T-helper 2 cell treated with Interferon-gamma antibody and Interleukin-4, amounts not matched to agents 5 μg/mL and 100 μg/mL, for 36 hours (primary cell): ENCODE measurements at places on chromosomes 2 and 18.

DNA sequence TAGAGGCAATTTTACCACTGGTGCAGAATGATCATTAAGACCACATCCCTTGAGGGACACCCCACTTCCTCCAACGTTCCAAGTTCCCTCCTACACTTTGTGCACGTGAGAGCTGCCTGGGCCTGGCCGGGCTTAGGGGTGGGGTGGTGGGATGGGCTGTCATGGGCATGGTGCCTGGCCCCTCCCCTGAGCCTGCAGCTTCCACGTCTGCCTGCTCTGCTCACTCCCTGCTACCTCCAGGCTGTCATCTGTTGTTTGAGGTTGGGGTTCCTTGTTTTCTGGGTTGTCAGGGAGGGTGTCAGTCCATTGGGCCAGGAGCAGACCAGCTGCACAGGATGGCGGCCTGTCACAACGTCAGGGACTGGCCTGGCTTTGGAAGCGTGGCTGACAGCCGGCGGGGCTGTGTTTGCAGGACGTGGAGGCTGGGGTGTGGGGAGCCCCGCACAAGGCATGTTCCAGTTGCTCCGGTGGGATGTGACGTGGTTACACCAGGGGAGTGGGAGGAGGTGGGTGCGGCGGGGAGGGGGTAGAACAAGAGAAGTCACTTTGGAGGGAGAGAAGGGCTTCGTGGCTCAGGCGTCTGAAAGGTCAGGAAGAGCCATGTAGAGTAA, 72.3 kb downstream of the RTP5 start:
- H3K4me3 ChIP-seq, result no peak overlapping the region
- H3K27me3 ChIP-seq, result no peaks in the 10 kb centered on the region
- H3K4me1 ChIP-seq, result peaks cover 2% of the 10 kb centered on the region
- H3K27ac ChIP-seq, result no peak overlapping the region
- no peak for DNase-seq

DNA sequence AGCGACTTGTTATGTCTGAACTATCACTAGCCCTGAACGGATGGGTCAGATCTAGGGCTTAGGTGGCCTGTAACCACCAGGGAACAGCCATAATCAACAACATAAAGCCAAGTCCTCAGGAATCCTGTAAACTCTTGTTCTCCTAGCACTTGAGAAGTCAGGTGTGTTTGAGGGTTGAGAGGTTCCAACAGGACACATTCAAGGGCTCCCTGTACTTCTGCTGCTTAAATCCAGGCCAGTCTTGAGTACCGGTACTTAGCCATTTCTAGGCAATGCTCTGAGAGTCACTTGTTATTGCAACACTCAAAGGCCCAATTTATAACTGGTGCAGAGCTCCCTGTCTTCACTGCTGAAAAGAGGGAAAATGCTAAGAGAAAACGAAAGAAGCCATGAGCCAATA, 21.6 kb upstream of the SLC40A1 start:
- no peaks in the 10 kb centered on the region for H3K4me1 ChIP-seq
- no peak for DNase-seq
- no peaks in the 10 kb centered on the region for H3K36me3 ChIP-seq
- no peak overlapping the region for H3K27ac ChIP-seq
- no peak overlapping the region for H3K4me3 ChIP-seq

- H3K36me3 ChIP-seq, result peaks cover 50% of the 10 kb centered on the region
- H3K27me3 ChIP-seq, result peaks cover 14% of the 10 kb centered on the region
- no peak for DNase-seq
Observed at GRCh38 chr2:225040142-225040541, 2.1 kb downstream of the DOCK10 start.

- DNase-seq, result no peak
- H3K27ac ChIP-seq, result no peak overlapping the region
- H3K4me3 ChIP-seq, result no peak overlapping the region
- H3K36me3 ChIP-seq, result no peaks in the 10 kb centered on the region
- H3K4me1 ChIP-seq, result no peaks in the 10 kb centered on the region
Observed at GRCh38 chr18:39318008-39318407, 1752.4 kb upstream of the CELF4 start.

DNA sequence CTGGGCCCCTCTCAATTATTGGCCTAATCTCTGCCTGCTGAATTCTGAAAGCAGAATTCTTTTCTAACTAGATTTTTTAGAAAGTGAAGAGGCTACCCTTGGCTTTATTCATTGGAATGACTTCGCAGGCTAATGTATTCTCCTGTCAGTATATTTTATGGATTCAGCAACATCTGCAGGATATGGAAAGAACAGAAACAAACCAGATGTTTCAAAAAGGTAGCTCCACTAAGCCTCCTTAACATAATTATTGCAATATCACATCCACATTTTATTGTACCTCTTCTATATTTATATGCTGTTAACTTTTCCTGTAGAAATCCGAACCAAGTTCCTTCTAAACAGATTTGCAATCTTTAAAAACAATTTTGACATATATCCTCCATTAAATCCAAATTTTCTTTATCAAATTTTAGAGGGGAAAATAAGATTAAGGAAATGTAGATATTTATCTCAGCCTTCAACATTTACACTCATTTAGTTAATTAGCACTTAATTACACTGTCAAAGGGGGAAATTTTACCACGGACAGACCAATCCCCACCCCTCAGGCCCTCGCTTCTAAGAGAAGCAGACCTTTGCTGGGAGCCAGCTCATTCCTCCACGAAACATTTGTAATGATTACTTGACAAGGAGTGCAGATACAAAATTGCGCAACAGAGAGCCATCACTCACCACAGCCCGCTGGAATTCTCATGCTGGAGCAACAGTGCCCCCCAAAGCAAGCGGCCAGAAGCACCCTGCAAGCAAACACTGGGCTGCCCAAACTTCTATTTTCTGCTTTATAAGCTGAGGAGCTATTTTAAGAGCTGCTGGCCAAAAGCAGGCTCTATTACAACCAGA, 253.4 kb downstream of the ETAA1 start:
- no peak overlapping the region for H3K27ac ChIP-seq
- no peak for DNase-seq
- no peaks in the 10 kb centered on the region for H3K36me3 ChIP-seq
- no peaks in the 10 kb centered on the region for H3K27me3 ChIP-seq

- no peak overlapping the region for H3K27ac ChIP-seq
- no peak overlapping the region for H3K4me3 ChIP-seq
- no peak for DNase-seq
- no peaks in the 10 kb centered on the region for H3K27me3 ChIP-seq
- H3K4me1 ChIP-seq, result no peaks in the 10 kb centered on the region
- no peaks in the 10 kb centered on the region for H3K36me3 ChIP-seq
Observed at GRCh38 chr2:150572961-150573395, 85.5 kb upstream of the RND3 start.

GRCh38 chr18:47203626-47204464, 27.7 kb upstream of the IER3IP1 start:
- DNase-seq, result no peak
- peaks cover 4% of the 10 kb centered on the region for H3K4me1 ChIP-seq
- H3K36me3 ChIP-seq, result no peaks in the 10 kb centered on the region
- no peak overlapping the region for H3K27ac ChIP-seq
- H3K4me3 ChIP-seq, result no peak overlapping the region
- H3K27me3 ChIP-seq, result peaks cover 23% of the 10 kb centered on the region

GRCh38 chr18:39871961-39872360, 2083.1 kb upstream of the PIK3C3 start:
- DNase-seq, result no peak
- no peaks in the 10 kb centered on the region for H3K27me3 ChIP-seq
- H3K27ac ChIP-seq, result no peak overlapping the region
- H3K36me3 ChIP-seq, result no peaks in the 10 kb centered on the region
- no peaks in the 10 kb centered on the region for H3K4me1 ChIP-seq

- H3K4me1 ChIP-seq, result peaks cover 4% of the 10 kb centered on the region
- no peak for DNase-seq
- H3K27me3 ChIP-seq, result no peaks in the 10 kb centered on the region
- H3K4me3 ChIP-seq, result no peak overlapping the region
- no peaks in the 10 kb centered on the region for H3K36me3 ChIP-seq
- H3K27ac ChIP-seq, result no peak overlapping the region
Observed at GRCh38 chr2:1407950-1408675, 5.2 kb upstream of the TPO start.

- no peaks in the 10 kb centered on the region for H3K4me1 ChIP-seq
- H3K27ac ChIP-seq, result no peak overlapping the region
- H3K27me3 ChIP-seq, result no peaks in the 10 kb centered on the region
- no peaks in the 10 kb centered on the region for H3K36me3 ChIP-seq
- no peak overlapping the region for H3K4me3 ChIP-seq
Observed at GRCh38 chr2:72743481-72743880, 82.4 kb downstream of the EXOC6B start.

DNA sequence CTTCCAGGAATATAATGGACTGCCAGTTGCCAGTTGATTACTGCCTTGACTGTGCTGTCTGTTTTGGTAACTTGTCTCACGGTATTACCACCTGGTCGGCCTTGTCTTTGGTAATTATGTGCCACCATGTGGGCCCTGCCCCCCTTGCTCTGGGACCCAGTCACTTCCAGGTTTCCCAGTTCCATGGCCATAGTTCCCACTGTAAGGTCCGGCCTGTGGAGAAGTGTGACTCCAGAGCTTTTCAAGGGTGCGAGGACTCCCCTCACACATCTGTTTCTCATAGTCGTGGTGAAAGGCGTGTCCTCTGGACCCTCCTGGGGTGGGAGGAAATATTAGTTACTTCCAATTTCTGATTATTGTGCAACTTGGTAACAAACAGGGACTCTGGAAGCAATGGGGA, 150.5 kb downstream of the SEPTIN10 start:
- peaks cover 5% of the 10 kb centered on the region for H3K27me3 ChIP-seq
- DNase-seq, result no peak
- H3K36me3 ChIP-seq, result no peaks in the 10 kb centered on the region
- no peaks in the 10 kb centered on the region for H3K4me1 ChIP-seq

DNA sequence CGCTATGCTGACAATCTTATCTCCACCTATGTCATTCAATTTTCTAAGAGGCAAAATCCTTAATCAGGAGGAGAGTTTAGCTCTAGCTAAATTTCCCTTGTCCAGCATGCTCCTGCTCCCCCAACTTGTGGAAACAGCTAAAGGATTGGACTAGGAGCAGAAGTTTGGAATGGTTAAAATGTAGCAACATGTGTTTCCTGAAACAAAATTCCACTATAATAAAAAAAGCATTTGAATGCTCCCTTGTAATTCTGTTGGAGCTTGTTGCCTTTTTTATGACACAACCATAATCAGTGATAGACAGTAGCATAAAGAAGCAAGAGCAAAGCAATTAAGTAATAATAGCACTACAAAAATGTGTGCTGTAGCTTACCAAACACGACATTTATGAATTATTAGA, 6.9 kb downstream of the ACTR3 start:
- no peak for DNase-seq
- H3K4me3 ChIP-seq, result peak overlapping the region; percentile 100
- H3K4me1 ChIP-seq, result peaks cover 83% of the 10 kb centered on the region
- no peaks in the 10 kb centered on the region for H3K27me3 ChIP-seq
- H3K36me3 ChIP-seq, result peaks cover 60% of the 10 kb centered on the region
- no peak overlapping the region for H3K27ac ChIP-seq

DNA sequence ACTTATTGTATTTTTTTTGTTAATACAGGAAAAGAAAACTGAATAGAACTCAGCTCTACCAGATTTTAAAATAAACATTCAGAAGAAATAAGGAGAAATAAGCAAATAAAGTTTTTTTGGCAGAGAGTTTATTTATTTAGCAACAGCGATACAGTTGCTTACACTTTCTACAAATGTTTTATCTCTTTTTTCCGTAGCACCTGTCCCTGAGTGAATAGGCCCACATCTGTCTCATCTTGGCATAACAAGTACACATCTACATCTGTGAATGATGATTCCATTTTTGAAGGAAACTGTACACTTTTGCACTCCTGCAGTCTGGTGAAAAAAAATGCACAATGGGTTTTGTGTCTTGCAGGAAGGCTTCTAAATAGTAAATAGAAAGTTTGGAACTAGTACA, 783.6 kb upstream of the ZEB2 start:
- DNase-seq, result no peak
- H3K27me3 ChIP-seq, result peaks cover 7% of the 10 kb centered on the region
- H3K4me3 ChIP-seq, result no peak overlapping the region

DNA sequence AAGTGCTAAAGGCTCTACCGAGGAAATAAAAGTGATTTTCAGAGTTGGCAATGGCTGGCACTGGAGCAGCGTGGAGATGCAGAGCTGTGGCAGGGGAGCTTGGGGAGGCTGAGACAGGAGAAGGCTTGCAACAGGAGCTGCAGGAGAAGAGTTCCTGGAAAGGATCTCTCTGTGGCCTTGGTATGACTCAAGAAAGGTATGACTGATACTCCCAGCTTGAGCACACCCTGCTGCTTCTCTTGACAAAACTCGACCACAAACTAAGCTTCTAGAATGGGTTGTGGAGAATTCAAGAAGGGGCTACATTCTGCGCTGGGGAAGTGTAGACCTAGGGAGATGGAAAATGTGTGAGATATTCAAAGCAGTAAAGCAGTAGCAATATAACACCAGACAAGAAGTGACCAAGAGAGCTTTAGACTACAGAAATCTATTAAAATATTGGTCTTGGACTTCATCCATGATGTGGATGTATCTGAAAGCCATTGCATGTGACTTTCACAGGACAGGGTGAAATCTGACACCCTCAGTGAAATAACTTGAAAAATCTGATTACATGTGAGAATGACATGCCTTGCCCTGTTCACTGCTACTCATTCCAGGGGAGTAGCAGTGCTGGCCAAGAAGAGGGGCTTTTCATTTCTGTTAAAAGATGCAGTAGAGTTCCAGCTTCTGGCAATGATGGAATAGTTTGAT, 41.5 kb downstream of the SUCLG1 start:
- peaks cover 7% of the 10 kb centered on the region for H3K4me1 ChIP-seq
- H3K27me3 ChIP-seq, result peaks cover 7% of the 10 kb centered on the region
- H3K4me3 ChIP-seq, result no peak overlapping the region

GRCh38 chr2:236633219-236633570, 63.6 kb downstream of the ACKR3 start:
- H3K36me3 ChIP-seq, result no peaks in the 10 kb centered on the region
- H3K4me3 ChIP-seq, result no peak overlapping the region
- peaks cover 2% of the 10 kb centered on the region for H3K4me1 ChIP-seq
- H3K27ac ChIP-seq, result no peak overlapping the region
- DNase-seq, result no peak

DNA sequence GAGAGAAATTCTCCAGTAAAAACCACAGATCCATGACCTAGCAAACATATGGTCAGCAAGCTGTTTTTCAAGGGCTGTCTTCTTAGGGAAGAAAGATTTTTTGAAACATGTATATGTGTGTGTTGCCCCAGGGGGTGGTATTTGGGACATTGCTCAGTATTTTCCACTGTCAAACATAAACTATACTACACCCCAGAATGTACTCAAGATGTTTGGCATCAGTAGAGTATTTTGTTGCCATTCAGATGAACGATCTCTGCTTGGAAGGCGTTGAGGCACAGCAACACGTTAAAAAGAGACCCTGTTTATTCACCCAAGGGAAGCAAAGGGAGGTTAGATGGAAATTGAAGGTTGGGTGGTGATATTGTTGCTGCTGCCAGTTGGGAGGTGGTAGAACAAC, 30.0 kb downstream of the EEF1B2 start:
- no peak overlapping the region for H3K27ac ChIP-seq
- peaks cover 24% of the 10 kb centered on the region for H3K27me3 ChIP-seq
- H3K4me3 ChIP-seq, result no peak overlapping the region
- DNase-seq, result no peak
- H3K36me3 ChIP-seq, result no peaks in the 10 kb centered on the region

DNA sequence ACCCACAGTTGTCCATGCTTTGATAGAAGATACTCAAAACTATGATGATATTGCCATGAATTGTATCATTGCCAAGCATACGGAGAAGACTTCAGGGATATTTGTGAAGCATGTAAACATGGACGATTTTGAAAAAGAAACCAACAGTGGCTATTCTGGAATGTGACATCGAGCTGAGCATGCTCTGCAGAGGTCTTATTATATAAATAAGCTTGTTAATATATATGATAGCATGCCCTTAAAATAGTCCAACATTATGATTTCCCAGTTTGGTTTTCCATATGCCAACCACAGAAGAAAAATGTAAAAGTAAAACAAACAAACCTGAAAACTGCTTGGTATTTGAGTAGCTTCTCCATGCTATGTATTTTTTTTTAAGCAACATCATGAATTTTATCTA, 159.1 kb downstream of the LNPK start:
- peaks cover 2% of the 10 kb centered on the region for H3K27me3 ChIP-seq
- no peak for DNase-seq
- no peak overlapping the region for H3K27ac ChIP-seq
- no peaks in the 10 kb centered on the region for H3K36me3 ChIP-seq
